ENCODE measurements at places on chromosomes 12 and 14.

DNA sequence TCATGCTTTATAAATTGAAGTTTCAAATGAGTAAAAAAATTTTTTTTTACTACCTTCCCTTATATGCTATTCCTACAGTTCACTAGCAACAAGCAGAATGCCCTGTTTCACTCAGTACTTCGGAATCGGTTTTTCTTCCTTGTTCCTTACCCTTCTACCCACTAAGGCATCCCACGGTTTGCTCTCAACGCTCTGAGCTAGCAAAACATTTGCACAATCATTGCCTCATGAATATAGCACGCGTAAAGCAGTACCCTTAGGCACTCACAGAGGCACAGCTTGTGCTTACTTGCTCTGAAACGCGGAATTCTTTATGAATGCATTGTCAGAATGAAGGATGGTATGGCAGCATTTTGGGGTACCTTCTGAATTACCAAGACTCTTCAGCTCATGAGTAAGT is 45.0 kb downstream of the PPP1R13B start:
- DNase-seq = no peak
- no peaks in the 10 kb centered on the region for H3K27me3 ChIP-seq
- no peaks in the 10 kb centered on the region for H3K36me3 ChIP-seq
- H3K27ac ChIP-seq = no peak overlapping the region

DNA sequence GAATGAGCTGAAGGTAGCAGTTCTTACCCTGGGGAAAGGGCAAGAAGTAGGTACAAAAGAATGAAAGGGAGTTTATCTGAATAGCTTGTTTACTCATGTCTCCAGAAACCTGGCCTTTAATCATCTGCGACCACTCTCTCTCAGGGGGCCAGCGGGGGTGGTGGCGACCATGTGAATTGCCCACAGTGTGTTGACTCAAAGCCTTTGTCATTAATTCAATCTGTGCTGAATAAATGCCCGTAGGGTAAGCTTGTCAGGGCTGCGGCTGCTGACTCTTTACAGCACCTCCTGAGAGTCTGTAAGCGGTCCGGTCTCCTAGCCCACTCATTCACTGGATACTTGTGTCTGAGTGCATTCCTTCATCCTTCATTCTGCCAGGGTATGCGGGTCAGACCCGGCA is 874.4 kb downstream of the SLC6A15 start:
- no peak overlapping the region for H3K4me3 ChIP-seq
- peak; percentile 22 for DNase-seq
- H3K4me1 ChIP-seq = peaks cover 9% of the 10 kb centered on the region
- H3K27me3 ChIP-seq = peaks cover 24% of the 10 kb centered on the region
- peak overlapping the region; percentile 49 for H3K27ac ChIP-seq

DNA sequence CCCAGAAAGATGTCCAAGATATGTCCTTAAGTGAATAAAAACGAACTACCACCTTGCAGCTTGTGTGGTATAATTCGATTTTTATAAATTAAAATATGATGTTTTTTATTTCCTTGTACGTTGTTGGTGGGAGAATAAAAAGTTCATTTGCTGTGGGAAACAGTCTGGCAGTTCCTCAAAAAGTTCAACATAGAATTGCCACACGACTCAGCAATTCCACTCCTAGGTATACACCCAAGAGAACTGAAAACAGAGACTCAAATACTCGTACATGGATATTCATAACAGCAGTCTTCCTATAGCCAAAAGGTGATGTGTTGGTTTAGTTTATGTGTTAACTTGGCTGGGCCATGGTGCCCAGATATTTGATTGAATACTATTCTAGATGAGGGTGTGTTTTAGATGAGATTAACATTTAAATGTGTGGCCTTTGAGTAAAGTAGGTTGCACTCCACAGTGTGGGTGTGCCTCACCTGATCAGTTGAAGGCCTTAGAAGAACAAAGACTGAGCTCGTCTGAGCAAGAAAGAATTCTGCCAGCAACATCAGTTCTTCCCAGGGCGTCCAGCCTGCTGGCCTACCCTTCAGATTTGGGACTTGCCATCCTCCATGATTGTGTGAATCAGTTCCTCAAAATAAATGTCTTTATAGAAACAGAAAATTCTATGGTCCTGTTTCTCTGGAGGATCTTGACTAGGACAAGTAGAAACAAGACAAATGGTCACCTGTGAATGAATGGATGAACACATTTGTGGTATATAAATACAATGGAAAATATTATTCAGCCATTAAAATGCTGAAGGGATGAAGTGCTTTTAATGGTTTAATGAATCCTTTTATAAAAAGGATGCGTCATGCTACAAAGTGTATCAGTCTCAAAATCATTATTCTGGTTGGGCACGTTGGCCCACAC is 5.1 kb upstream of the DENR start:
- no peaks in the 10 kb centered on the region for H3K36me3 ChIP-seq
- H3K4me3 ChIP-seq = no peak overlapping the region
- no peaks in the 10 kb centered on the region for H3K27me3 ChIP-seq

DNA sequence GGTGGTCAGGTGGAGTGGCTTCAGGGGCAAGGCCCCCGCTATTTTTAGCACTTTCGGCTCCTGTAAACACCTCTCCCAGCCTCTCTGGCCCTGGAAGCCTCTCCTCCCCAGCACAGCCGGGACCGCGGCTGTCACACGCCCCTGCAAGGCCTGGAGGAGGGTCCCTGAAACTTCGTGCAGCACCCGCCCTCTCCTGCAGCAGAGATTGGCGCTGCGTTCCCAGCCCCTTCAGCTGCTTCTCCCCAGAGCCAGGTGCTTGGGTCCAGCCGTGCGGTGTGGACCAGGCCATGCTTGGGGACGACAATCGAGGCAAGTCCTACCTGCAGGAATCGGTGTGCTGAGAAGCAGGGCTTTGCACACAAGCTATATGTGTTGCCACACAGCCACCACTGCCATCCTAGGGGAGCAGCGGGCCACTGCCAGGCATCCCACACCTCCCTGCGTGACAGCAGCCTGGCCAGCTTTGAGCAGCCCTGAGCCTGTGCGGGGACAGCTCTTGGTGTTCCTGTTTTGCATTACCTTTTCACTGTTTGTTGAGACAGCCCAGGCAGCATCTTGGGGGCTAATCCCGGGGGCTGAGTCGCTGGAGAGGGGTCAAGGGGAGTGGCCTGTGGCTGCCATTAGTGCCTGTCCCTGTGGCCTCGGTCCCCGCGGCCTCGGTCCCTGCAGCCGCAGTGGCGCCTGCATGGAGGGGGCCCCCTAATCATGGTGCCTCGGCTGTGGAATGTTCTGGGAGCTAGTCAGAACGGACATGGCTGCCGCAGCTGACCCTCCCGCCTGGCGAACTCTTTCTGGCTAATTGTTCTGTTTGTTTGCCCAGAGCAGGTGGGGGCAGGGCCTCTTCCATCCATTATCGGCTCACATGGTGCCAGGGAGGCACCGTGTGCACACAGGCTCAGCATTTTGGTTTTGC is 27.6 kb upstream of the TRAF3 start:
- peaks cover 5% of the 10 kb centered on the region for H3K36me3 ChIP-seq
- H3K27ac ChIP-seq = peak overlapping the region; percentile 85
- H3K4me1 ChIP-seq = peaks cover 11% of the 10 kb centered on the region
- no peaks in the 10 kb centered on the region for H3K27me3 ChIP-seq
- H3K4me3 ChIP-seq = peak overlapping the region; percentile 54

Measured in progenitor cell of endocrine pancreas (in vitro differentiated cells).